ENCODE measurements at places on chromosomes 1 and 21. TPM values are rescaled to one million over a fixed set of nuclear protein-coding genes. Genes with fewer than 3 reads are reported as not detected.

Gene TFAP2E
- total RNA-seq = 0.55 TPM

Gene DENND2D
- total RNA-seq = 158 TPM

DNA sequence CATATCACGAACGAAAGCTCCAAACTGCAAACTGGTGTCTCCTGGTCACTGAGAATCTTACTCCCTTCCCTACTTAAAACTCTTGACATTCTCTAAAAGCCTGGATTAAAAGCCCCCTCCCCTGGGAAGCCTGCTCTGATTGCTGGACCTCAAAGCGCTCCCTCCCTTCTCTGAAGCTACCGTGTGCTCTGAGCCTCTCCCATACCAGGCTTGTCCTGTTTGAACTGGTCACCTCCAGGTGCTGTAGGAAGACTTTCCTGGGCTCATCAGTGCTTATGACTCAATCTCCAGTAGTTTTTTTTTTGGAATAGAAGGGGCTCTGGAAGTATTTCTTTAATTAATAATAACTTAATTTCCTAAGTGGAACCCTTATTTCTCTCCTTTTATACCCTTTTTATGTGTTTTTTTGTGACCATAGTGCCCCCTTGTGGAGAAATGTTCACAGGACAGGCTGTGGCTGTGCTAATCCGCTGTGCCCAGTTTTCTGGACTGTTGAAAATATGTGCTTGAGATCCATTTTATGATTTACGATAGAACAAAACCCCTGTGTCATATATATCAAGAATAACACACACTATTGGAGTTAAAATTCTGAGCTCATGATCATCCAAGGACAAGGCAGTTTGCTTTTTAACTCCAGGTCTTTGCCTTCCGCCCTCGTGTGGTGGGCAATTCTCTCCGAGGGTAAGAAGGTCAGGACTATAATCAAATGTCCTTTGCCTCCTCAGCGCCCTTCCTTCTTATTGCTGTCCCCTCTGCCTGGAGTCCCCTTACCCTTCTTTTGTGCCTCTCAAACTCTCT lies 16.9 kb downstream of the MTARC1 start:
- no peak for DNase-seq

DNA sequence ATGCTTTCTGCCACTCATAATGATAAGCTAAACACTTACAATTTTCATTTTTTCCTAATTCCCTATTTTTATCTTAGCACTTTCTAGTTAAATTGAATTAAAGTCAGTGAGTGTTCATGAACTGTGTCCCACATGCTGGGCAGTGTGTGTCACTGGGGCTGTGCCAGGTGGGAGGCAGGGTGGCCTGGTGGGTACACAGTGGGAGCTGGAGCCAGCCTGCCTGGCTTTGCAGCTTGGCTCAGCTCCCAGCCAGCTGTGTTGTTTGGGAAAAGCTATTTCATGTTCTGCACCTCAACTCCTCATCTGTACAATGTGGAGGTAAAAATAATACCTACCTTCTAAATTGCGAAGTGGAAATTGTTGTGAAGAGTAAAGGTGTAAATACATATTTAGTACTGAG lies 238.4 kb downstream of the PLA2G4A start:
- no peak for DNase-seq

Data from activated T-cell treated with anti-CD3 and anti-CD28 coated beads, Interleukin-2, amount 50 U/mL, for 4 hours (primary cell).